NCI-H460 (cell line): ENCODE measurements at places on chromosomes 2 and 18. TPM values are rescaled to one million over a fixed set of nuclear protein-coding genes. Genes with fewer than 3 reads are reported as not detected.
A peak's percentile ranks its signal among the peaks of the same experiment; 100 is the strongest.

- DNase-seq, result no peak
These were observed 47.5 kb downstream of the ADCY3 start for GRCh38 chr2:24872344-24873115.

- DNase-seq, result peak; percentile 75
These were observed 16.8 kb upstream of the ITM2C start for GRCh38 chr2:230847883-230848388.

DNA sequence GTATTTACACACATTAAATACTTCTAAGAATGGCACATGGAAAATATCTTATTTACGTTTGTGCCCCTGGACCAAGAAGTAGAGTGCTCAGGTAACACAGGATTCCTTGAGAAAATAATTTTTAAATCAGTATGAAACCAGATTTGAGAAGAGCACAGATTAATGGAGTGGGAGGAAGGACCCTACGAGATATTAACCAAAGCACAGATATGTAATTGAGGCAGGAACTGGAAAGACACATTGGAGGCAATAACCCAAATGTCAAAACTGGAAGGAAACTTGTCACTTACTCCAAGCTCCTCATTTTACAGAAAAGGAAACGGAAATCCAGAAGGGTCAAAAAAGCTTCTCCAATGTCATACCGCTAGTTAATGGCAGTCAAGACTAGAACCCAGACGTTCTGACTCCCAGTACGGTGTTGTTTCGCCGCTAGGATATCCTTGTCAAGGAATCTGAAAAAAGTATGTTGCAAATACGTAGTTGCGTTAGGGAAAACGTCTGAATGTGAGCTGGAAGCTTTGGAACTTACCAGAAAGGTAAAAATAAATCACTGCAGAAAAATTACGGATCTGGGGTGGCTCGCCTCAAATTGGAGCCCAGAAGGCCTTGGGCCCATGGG is 634 bp downstream of the MTIF2 start:
- DNase-seq, result no peak

GRCh38 chr2:794554-795241 is 117.5 kb upstream of the TMEM18 start:
- no peak for DNase-seq

DNA sequence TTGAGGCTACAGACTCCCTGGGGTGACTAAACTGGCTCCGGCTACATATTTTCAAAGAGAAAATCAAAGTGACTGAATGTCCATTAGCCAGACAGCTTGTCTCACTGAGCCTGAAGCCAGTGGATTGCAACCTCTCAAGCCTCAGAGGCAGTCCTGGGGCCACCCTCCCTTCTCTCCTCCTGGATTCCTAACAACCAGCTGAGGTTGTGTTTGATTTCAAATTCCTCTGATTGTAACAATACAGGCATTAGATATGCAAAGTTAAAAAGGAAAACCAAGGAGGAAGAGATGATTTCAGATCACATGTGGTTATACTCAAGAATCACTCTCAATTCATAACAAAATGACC is 101.0 kb upstream of the LMAN1 start:
- no peak for DNase-seq

- no peak for DNase-seq
These were observed 29.8 kb upstream of the TMEM214 start for GRCh38 chr2:27003007-27003406.

DNA sequence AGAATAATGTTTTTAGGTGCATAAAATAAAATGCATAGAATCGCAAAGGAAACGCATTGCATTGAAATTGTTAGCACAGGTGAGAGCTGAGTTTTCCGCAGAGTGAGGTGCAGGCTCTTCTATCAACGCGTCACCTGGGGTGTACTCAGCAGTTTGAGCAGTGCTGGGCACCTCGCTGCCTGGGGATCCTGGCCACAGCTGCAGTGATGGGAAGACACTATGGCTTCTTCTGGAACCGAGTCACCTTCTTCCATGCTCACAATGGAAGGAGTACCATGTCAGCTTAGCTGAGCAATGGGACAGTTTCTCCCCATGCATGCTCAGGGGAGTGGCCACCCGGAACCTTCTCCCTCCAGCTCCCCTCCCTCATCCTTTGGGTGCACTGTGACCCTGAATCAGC is 95.4 kb upstream of the OTOS start:
- DNase-seq, result no peak

DNA sequence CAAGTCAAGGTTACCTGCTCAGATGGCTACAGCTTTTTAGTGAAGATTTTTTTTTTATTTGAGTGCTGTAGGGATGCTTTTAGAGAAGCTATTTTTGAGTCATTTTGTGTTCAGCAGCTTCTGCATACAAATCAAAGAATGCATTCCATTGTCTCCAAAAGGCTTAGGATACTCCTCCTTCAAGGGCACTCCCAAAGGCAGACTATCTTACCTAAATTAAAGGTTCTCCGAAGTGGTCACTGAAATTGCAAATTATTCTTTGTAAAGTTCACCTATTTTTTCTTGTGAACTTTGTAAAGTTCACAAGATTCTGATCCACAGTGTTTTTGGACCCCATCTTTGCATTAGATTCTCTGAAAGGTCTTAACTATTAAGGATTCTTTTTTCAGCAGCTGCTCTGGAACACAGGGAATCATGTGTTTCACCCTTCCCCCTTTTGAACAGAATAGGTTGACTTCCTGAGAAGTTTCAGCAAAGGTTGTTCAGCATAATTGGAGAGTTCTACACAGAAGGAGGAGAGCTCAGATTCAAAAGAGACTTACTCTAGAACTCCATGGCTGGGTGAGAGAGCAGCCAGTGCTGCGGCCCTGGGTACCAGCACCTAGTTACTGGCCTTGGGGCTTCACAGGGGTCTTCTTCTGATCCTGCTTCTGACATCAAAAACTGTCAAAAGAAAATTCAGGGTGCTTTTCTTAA is 14.5 kb downstream of the CLIP4 start:
- DNase-seq, result peak; percentile 43

GRCh38 chr18:8142131-8142711 is 467.0 kb upstream of the RAB12 start:
- peak; percentile 35 for DNase-seq

DNA sequence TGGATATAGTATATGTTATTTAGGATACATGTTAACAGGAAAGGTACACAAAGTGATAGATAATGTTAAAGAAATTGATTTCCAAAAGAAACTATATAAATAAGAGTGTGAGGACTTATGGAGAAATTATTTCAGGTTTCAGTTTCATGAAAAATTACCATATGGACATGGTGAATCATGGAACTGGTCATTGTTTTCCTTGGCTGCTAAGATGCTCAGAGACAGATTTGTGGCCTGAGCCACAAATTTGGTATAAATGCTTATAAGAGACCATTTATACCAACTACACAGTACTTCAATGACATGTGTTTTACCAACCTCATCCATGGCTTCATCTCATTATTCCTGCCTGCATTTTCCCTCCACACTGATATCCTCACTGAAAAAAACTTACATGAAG is 188.1 kb downstream of the FMNL2 start:
- no peak for DNase-seq

DNA sequence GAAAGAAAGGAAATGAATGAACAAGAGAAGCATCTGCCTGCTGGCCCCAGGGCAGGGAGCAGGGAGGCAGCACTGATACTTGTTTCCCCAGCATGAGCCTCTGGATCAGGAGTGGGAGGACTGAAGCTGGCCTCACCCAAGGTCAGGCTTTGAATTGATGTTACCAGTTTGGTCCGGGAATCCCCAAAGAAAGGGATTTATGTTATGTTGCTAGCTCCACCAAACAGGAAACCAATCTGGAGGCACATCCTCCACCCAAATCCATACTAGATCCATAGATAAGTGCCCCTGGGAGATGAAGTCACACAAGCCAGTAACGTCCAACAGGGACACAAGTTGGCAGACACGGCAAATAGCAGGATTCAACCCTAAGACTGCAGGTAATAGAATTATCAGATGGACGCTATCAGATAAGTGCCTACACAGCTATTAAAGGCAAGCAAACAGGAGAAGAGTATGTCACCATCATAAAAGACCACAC is 85.9 kb downstream of the MTCL1 start:
- DNase-seq, result no peak

DNA sequence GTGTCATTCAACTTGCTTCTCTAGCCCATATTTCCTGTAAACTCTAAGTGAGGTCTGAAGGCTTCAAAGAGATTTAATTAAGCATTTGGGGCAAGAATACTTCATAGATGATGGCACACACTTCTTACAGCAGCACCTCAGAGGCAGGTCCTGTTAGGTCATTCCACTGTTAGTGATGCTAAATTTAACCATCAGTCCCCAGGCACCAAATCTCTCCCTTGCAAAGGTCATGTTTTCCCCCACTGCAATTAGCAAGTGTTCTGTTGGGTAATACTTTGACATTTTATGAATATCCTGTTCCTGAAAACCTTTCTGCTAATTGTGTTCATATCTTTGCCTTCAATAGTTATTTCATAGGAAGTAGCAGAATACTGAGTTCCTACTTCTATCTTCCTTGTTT is 117.0 kb downstream of the STK39 start:
- DNase-seq, result no peak

GRCh38 chr2:49035481-49035880 is 118.8 kb downstream of the FSHR start:
- no peak for DNase-seq

DNA sequence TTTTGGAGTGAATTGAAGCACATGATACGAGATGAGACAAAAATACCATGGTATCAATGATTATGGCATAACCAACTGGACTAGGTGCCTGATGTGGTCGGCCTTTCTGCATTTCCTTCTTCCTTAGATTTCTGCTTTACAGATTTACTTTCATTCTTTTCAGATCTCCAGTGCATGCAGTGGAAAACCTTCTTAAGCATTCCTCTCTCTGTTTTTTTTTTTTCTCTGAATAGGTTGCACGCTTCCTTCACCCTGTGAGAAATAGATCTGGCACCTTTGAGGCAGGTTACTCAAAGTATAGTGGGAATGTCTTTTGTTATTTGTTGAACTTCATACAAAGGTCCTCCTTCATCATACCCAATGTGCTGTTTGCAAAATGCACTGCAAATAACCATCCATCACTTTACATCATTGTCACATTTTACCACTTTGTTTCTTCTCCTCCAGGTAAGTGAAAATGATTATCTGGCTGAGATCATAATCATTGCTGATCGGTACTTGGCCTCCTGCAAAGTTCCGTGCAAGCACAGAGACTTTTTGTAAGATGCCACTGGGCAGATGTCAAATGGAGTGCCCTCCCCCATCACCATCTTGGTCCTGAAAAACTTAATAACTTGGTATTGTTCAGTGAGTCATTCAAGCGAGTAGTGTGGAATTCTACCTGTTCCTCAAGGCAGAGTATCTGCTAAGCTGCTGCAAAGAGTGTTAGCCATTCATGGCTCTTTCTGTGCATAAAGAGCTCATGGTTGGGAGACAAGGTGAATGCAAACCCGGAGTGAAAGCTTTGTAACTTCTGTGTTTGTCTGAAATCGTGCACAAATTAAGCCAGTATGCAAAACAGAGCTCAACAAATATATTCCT is 30.0 kb upstream of the KLHL14 start:
- no peak for DNase-seq

GRCh38 chr18:9348766-9349165 is 14.2 kb downstream of the TWSG1 start:
- DNase-seq, result no peak

DNA sequence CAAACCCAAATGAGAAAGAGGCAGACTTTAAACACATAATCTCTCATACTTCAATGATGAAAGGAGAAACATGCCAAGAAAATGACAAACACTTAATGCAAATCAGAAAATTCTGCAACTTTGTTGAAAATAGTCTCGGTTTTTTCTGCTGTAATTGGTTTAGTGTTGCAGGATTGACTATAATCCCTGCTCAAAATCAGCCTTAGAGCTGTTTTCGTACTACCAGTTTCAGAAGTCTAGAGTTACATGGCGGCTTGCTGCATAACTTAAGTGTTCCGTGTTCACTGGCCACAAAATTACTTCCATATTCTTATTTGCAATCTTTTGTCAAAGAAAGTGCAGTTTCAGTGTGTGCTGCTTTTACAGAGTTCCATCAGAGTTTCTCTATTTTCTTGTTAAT is 48.9 kb upstream of the ITGAV start:
- DNase-seq, result no peak

DNA sequence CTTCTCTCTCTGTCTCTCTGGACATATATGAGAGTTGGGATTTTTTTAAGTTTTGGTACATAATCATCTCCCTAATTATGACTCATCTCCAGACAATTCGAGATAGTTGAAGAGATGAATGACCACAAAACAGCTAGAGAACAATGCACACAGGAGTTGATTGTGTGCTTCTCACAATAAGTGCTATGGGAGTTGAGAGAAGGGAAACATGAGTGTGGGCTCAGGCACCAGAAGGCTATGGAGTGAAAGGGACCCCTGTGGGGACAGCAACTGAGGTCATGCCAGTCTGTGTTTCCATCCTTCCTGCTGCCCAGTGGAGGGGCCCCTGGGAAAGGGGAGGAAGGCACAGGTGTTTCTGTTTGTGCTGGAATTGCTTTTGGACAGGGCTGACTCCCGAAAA is 6.5 kb upstream of the YWHAQ start:
- DNase-seq, result no peak

GRCh38 chr2:142875010-142875409 is 2.5 kb upstream of the KYNU start:
- no peak for DNase-seq

- DNase-seq, result no peak
These were observed 524.4 kb downstream of the BCL11A start for GRCh38 chr2:60028849-60029565.

GRCh38 chr18:36296650-36297416 is 680 bp upstream of the FHOD3 start:
- DNase-seq, result peak; percentile 35

DNA sequence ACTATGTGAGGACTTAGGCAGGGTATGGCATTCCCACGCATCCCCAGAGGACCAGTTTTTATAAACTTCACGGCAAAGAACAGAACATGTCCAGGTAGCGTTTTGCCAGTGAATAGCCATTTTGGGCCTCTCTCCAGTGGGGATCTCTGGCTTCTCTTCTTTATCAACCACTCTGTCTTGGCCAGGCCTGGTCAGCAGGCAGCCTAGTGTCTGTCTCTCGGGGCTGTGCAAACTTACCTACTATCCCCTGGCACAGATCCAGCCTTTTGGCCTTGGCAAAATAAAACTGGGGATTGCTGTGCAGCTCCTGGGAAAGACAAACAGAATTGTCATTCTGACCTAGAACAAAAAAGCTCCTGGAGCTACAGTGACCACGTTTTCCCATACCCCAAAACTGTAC is 14.5 kb downstream of the CAPN14 start:
- DNase-seq, result no peak

Gene RHBDD1
- total RNA-seq, result 35.0 and 47.7 TPM in 2 replicates

Gene GALR1
- not detected in 2 replicates for total RNA-seq

Gene SPP2
- total RNA-seq, result not detected in 2 replicates

Gene SULT1C2
- total RNA-seq, result not detected in 2 replicates

Gene EDAR
- total RNA-seq, result not detected in 2 replicates

Gene IKZF2
- 1.8 TPM in 2 replicates for total RNA-seq

Gene GCG
- not detected in 2 replicates for total RNA-seq

Gene ADRA2B
- total RNA-seq, result not detected in 2 replicates

Gene MAP4K3
- 24.9 and 30.5 TPM in 2 replicates for total RNA-seq

Gene ADD2
- 23.1 and 29.8 TPM in 2 replicates for total RNA-seq
